ENCODE measurements at places on chromosomes 12 and 14.

- DNase-seq, result no peak
Observed at GRCh38 chr12:127984386-127985055, 282.4 kb upstream of the TMEM132C start.

DNA sequence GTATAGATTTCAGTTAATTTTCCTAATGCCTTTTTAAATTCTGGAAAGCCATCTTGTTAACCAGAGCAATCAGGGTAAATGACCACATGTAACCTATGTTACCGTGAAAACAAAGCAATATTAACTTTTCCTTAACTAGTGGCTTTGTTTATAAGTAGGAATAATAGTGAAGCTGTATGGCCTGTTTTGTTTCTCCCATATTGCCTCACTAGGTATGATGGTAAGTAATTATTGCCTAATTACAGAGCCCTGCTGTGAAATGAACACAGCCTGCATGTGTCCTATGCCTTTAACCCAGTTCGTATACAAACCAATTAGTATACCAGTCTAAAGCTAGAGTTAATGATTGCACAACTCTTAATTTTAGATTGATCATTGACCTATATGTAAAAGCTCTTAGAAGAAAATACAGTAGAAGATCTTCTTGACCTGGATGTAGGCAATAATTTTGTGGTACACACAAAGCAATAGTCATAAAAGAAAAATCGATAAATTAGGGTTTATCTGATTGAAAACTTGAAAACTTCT, 249.9 kb downstream of the CCDC91 start:
- DNase-seq, result no peak

DNA sequence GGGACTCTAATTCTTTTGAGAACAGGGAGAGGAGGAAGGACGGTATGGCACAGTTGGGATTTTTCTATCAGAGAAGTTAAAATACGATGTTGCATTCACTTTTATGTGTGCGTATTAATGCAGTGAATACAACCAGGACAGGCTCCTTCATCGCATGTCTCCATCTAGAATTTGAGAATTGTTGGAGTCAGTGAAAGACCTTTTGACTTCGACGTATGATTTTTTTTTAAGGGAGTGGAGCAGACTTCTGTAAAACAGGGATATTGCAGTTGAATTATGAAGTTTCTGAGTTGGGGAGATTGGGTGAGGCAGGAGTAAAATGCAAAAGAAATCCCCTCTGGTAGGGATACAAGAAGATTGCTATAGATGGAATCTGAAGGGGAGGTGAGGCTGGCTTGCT, 9.6 kb upstream of the TBX3 start:
- DNase-seq, result no peak

- no peak for DNase-seq
Observed at GRCh38 chr12:108403952-108404351, 64.8 kb upstream of the CMKLR1 start.

GRCh38 chr12:94405413-94406116, 54.1 kb downstream of the CEP83 start:
- DNase-seq, result no peak

DNA sequence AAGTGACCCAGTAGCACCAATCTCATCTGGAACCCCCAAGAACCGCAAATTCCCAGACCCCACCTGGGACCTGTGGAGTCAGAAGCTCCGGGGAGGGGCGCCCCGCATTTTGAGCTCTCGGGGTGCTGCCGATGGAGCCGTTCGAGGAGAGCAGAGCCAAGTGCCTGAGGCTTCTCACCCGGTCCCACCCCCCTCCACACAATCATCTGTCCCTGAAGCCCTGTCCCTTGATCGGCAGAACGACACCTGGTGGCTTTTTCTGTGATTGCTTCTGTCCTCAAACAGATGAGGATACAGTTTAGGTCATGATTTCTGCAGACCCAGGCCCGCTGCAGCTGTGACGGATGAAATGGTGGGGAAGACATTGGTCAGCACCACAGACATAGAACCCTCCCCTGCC, 74.7 kb downstream of the NOC4L start:
- no peak for DNase-seq

DNA sequence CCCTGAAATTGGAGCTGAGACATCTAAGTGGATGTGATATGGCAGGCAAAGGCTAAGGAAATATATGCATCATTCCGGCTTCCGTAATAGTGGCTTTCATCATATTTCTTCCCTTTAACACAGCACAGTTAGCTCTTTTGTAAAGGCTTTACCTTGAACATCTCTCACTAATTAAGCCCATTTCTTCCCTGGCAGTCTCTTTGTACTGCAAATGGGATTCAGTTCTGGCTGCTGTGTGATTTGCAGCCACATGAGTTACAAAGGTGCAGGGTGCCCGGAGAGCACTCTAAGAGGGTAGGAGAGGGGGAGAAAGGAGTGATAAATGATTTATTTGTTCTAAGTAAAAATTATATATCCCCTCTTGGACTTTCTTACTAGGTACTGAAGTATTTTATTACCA, 232.1 kb upstream of the CCDC196 start:
- no peak for DNase-seq

Measured in central memory CD8-positive, alpha-beta T cell (primary cell).